ENCODE measurements at places on chromosomes 2 and 18.

GRCh38 chr2:8475349-8476031 lies 206.4 kb upstream of the ID2 start:
- DNase-seq = no peak

GRCh38 chr18:75214332-75214690 lies 3.7 kb downstream of the TSHZ1 start:
- no peak for DNase-seq

- no peak for DNase-seq
These were observed 42.4 kb downstream of the POMC start for GRCh38 chr2:25125976-25126375.

DNA sequence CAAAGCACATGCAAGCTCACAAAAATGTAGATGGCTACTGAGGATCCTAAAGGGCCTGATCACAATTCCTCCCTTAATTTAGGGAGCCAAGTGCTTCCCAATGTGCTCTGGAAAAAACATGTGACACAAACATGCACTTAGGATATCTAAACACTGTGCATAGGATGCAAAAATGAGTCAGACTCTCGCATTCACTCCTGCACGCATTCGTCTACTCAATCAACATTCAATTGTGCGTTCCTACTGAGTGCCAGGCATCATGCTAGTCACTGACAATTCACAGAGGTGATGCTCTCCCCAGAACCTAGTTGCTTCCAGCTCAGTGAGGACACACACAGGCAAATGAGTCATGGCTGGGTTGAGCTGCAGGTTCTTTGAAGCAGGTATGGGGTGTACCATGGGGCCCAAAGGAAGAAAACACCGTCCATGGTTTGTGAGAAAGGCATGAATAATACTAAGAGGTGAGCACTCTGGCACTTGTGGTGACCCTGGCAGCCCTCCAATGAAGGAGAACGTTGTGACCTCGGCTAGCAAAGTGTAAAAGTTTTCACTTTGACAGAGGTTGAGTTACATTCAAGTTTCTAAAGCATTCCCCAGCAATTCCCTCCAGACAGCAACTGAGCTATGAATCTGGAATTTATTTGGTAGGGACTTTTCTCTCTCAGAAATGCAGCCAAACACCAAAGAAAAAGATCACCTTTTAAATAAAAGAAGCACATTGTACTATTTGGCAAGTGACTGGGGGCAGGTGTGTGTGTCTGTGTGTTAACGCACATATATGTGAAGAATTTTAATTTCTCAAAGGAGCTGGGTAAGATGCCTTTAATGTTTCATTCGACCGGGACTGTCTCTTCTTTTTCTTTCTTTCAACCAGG lies 173.3 kb downstream of the ALPK2 start:
- DNase-seq = no peak

- DNase-seq = no peak
These were observed 123.8 kb downstream of the CYP26B1 start for GRCh38 chr2:72023678-72024390.

GRCh38 chr18:74942319-74942910 lies 266.5 kb downstream of the PTGR3 start:
- no peak for DNase-seq

DNA sequence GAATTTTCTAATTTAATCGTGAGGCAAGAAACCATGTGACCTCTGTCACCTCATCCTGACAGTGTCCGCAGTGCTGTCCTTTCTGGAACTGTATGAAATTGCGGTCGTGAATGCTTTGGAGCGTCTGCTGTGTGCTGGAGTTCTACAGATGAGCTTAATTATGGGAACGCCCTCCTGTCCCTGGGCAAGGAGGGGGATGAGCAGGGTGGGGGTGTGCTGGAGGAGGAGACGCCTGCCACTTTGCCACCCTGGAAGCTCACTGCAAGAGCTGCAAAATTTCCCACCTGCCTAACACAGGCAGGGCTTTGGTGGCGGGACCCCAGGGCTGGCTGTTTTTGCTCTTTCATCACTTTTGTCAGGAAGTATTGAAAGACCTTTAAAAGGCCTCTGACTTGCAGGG lies 6.5 kb downstream of the LPIN1 start:
- DNase-seq = no peak

GRCh38 chr2:167140330-167140729 lies 252.1 kb downstream of the XIRP2 start:
- DNase-seq = no peak

DNA sequence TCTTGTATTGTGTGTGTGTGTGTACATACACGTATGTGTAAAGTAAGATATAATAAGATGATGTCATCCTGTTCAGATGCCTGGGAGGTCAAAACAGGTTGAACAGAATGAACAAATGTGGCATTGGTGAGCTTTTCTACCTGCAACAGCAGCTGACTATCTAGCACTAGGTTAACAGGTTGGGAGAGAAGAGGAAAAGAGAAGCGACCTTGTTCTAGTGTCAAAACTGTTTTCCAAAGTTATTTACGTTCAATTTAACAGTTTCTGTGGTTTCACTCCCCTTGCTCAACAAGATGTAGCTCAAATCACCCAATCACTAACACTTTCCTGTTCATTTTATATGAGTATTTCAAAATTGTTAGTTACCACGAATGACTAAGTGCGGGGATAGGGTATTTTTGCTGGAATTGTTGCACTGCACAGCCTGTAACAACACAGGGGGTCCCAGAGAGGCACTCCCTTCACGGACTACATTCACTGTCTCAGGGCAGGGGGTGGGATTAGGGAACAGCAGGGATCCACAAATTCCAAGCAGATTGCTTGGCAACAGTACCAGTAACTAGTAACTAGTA lies 67.5 kb upstream of the DTNB start:
- DNase-seq = peak; percentile 20

- peak; percentile 53 for DNase-seq
These were observed 379.0 kb downstream of the SETBP1 start for GRCh38 chr18:45059695-45060094.

GRCh38 chr2:105380432-105381100 lies 18.3 kb downstream of the FHL2 start:
- DNase-seq = no peak

DNA sequence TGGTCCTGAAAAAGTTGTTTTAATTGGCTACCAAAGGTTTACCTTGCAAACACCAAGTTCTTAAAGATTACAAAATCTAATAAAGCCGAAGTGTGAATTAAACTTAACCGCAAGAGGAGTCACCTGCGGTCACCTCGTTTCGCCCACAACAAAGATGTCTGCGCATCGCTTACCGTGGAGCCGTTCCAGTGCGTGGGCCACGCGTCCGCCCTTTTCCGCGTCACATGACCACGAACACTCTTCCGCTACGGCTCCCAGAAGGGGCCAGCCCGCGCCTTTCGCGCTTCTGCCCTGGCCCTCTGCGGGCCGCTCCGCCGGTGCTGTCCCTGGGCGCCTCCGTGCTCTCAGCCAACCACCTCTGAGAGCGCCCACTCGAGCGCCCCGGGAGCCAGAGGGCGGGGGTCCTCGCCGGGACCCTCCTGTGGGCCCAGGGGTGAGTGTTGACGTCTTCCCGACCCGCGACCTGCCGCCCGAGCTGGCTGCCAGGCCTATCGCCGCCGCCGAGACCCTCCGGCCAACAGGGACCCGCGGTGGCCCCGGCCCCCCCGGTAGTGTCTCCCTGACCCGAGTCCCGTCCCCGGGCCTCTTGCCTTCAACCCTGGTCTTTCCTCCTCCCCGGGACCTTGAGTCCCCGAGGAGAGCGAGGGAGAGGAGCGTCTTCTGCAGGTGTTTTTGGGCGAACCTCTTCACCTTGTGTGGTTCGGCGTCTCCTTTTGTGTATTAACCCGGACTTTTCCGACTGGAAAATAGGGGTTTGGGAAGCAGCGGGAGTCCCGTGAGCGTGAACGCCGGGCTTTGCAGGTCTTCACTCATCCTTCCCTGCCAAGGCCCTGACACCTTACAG lies at the start of gene MFF:
TSS of gene MFF (plus strand) at position 257 of the 844 bp plus-strand sequence. CDS start 5,415 bp downstream, outside the sequence.
- peak; percentile 91 for DNase-seq

DNA sequence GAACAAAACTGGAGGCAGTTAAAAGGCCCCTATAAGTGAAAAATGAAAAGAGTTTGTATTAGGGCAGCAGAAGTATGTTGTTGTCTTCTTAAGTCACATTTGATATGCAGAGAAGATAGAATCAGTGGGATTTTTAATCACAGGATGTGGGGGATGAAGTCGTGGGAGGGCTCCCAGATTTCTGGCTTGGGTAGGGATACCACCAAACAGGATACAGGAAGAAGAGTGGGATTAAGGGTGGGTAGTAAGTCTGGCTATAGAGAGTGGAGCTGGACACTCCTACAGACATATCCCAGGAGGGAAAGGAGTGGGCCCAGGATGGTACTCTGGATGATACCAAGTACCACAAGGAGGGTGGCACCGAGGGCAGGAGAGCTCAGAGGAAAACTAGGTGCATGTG lies 99.3 kb downstream of the GAREM1 start:
- DNase-seq = no peak

DNA sequence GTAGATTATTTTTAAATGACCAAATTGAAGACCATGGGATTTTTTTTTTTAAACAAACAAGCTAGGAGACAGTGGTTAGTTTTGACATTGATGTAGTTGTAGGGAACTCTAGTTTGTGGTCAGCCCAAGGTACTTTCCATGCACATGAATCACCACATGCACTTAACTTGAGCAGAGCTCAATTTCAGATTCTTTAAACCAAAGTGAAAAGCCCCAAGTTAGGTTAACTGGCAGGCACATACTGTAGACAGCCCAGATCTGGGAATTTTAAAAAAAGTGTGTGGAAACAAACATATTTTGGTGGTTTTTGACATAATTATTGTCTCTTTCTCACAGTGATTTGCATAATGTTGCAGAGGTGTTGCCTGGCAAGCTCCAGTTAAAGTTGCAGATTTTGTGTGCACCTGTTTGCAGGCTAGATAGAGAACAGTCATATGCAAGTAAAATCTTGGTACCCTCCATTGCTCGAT lies 88.4 kb downstream of the BCL2L11 start:
- peak; percentile 25 for DNase-seq

GRCh38 chr2:37318401-37318800 lies 6.2 kb downstream of the PRKD3 start:
- DNase-seq = no peak

DNA sequence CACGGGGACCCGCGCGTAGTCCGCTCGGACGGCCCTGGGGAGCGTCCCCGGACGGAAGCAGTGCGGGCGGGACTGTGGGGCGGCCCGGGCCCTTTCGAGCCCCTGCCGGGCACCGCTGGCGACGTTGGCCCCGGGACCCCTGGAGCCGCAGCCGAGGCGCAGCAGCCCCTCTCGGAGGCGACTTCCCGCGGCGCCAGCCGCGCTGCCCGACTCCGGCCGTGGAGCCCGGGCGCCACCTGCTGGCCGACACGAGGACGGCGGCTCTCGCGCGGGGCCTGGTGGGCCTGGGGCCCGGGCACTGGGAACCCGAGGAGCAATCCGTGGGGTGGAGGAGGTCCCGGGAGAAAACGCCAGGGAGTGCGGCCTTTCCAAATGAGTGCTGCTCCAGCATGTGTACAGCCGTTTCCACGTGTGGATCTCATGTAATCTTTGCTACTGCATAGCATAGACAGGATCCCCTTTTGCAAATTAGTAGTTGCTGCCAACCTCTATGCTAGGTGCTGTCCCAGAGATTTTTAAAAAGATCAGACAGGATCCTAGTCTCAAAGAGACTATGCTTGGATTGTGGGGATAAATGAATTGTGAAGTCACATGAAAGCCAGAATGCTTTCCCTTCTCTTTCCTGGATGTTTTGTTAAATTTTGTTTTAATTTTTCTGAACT lies 4.0 kb downstream of the ID2 start:
- DNase-seq = peak; percentile 76

- no peak for DNase-seq
These were observed 124.8 kb downstream of the PARD3B start for GRCh38 chr2:204670124-204670523.

GRCh38 chr2:180876506-180876905 lies 103.9 kb upstream of the UBE2E3 start:
- no peak for DNase-seq

- no peak for DNase-seq
These were observed 55.0 kb downstream of the ODC1 start for GRCh38 chr2:10392951-10393639.

DNA sequence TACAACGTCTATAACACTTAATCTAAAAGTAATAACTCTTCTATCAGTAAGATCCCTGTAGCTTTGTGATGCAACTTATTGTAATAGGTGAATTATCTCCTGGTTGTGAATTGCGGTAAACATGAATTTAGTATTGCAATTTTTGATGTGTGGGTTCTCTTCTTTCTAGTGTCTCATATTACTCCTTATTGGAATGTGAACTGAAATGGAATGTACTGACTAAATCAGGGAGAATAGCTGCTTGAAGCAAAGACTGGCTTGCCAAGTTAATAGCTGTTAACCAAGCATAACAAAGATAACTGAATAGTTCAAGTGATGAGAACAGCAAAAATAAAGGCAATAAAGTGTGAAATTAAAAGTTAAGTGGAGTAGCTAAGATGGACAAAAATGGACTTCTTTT lies 60.5 kb upstream of the TFPI start:
- no peak for DNase-seq

- no peak for DNase-seq
These were observed 617.8 kb downstream of the TRIB2 start for GRCh38 chr2:13334545-13334944.

DNA sequence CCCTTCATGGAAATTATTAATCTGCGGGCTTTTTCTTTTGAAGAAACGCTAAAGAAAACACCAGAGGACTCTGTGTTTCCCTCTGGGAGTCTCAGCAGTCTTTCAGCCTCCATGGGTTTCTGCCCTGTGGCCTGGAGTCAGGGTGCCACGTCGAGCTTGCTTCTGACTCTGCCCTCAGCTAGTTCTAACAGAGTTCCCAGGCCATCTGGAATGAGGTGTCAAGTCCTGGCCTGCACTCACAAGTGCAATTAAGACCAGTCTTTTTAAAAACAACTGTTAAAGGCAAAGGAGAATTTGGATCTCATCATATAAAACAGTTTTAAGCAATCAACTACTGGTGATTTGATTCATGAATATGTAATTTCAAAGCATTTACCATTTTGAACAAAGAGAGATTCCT lies 157.3 kb downstream of the RHBDD1 start:
- DNase-seq = no peak

DNA sequence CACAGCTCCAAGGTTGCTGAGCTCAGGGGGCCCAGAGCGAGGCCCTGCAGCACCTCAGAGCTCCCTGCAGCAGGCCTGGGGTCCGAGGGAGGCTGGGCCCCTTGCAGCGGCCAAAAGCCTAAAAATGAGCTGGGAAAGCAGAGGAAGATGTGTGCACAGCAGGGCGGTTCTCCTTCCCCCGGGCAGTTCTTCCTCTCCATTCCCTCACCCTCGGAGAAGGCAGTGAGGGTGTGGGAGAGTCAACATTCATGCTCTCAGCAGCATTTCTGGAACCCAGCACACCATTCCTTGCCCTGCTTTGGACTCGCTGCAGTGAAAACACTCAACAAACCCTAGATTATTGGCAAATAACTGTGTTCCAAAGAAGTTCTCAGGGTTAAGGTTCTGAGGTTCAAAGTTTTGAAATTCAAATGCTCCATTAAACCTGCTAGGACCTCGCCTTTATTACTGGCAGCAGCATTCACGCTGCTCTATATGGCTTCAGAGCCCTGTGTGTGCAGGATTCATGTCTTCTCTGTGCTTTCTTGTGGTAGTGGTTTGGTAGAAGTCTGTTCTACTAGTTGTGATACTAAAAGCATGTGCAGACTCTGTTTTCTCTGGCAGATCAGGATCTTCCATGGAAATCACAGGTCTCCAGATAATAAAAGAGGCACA lies 79.1 kb downstream of the CTIF start:
- DNase-seq = no peak
